Right renal pelvis (tissue), 4 donors: ENCODE measurements at places on chromosomes 1 and 21.

GRCh38 chr1:43832255-43832654 lies 101.3 kb upstream of the ARTN start:
- no peak for DNase-seq

DNA sequence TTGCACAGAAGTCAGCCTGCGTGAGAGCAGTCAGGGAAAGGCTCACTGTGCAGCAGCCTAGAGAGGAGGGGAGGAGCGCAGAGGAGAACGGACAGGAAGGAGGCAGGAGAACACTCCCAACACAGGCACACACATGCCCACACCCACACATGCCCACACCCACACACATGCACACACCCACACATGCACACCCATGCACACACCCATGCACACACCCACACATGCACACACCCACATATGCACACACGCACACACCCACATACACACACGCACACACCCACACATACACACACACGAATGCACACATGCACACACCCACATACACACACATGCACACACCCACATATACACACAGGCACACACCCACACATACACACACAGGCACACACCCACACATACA lies 7.1 kb downstream of the SUMO3 start:
- no peak for DNase-seq

- no peak for DNase-seq
Observed at GRCh38 chr1:76865696-76866286, 1.5 kb upstream of the ST6GALNAC5 start.

- no peak for DNase-seq
Observed at GRCh38 chr1:31792541-31792940, 23.3 kb downstream of the SPOCD1 start.

GRCh38 chr1:173255214-173255813 lies 48.2 kb upstream of the TNFSF4 start:
- DNase-seq: peak; percentile 1

DNA sequence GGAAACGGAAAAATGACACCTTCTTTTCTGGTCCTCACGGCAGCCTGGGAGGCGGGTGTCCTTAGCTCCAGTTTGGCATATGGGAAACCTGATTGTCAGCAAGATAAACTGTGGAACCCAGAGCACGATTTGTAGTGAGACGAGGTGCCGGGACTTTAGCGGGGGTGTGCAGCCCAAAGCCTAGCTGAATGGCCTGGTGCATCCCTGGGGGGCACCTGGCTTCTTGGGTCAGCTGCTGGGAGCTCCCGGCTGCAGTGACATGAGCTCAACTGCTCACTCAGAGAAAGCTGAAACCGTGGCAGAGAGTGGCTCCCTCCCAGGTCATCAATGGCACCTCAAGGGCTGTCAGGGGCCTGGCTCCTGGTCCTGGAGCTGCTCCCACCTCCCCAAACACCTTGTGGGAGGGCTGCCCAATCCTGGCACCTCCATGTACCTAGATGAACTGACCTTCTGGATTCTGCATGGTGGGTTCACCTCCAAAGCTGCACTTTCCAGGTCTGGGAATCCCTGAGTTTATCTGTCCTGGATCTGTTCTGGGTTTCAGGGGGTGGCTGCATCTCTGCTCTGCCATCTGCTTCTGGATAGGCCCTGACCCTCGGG lies 260.5 kb downstream of the MATN1 start:
- DNase-seq: no peak

- DNase-seq: no peak
Observed at GRCh38 chr1:29962336-29962735, 726.0 kb downstream of the PTPRU start.
